ENCODE measurements at places on chromosomes 5 and 9.
A peak's percentile ranks its signal among the peaks of the same experiment; 100 is the strongest.

DNA sequence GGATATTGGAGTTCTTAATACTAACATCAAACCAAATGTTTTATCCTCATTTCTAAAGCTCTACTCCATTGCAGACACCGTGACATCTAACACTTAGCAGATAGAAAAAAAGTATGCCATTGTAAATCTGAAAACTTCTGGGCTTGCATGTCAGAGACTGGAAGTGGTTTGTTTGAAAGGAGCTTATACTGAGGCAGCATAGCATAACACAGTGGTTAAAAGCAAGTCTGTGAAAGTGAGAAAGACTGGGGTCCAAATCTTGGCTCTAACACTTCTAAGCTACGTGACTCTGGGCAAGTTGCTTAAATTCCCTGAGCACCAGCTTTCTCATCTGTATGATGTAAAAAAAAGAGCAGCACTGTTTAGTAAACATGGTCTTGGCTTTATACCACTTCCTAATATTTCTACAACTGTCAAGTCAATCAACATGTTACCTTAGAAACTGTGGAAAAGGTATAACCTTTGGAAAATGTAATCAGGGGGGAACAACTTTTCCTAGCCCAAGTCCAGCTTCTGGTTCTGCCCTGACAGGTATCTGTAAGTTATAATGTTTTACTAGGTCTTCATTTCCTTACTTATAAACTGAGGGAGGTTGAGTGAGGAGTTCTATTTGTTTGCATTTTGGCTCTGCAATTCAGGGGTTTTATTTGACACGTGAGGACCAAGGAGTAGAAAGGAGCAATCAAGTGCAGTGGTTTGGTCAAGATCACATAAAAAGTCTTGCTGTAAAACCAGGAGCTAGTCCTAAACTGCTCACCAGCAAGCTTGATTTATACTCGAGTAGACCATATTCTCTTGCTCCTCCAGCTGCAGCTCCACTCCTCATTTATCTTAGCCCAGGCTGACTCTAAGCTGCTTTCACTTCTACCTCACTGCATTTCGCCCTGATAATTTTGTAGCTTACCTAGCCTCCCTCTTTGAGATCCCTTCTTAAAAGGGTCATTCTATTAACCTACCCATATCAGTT, 541.0 kb downstream of the RAB3C start:
- no peak for DNase-seq

- DNase-seq, result no peak
Measured at GRCh38 chr9:135422341-135422944, 57.1 kb upstream of the PPP1R26 start.

GRCh38 chr5:59532979-59533729, 360.4 kb downstream of the PDE4D start:
- no peak for DNase-seq

- no peak for DNase-seq
Measured at GRCh38 chr5:134206627-134207160, 19.2 kb downstream of the PPP2CA start.

DNA sequence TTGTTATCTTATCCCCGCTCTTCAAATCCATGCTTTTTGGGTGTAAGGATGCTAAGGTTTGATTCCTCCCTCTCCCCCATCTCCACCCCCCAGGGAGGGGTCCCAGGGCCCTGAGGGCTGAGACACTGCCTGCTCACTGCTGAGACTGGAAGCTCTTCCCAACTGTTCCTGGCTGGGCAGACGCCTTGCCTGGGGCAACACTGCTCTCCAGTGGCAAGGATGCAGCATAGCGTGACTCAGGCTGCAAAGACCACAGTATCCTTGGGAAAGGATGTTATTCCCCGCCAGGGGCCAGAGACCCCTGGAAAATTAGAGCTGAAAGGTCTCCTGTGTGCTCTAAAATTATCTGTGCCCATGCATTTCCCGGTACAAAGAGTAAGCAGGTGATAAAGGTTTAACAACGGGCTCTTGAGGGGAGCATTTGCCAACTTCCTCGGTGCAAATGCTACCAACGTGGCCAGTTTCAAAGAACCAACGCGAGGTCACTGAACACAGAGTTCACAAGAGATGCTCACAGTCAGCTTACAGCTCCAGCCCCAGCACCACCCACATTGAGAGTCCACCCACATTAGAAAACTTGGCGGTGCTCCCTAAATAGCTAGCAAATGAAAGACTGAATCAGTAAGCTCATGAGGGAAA, 271.9 kb downstream of the NSG2 start:
- peak; percentile 74 for DNase-seq

Data from GM23248 (cell line).